ENCODE measurements at places on chromosomes 16 and 17. TPM values are rescaled to one million over a fixed set of nuclear protein-coding genes. Genes with fewer than 3 reads are reported as not detected.
A peak's percentile ranks its signal among the peaks of the same experiment; 100 is the strongest.

The CA7 gene
- not detected for total RNA-seq

DNA sequence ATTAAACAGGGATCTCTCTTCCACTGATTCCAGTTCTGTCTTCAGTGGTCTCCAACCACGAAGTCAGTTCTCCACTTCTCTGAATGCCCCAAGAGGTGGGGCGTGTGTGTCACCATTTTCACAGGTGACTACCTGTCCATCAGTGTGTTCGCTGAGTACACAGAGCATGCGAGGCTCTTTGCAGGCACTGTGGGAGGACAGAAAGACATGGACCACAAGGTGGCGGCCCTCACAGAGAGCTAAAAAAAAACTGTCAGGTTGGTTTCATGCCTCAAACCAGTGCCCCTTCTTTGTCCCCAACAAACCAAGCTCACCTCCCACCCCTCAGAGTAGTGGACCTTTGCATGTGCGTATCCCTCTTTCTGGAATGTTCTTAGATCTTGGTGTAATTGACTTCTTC lies 13.8 kb downstream of the EMP2 start:
- DNase-seq = no peak

GRCh38 chr17:21452377-21453143 lies 76.4 kb downstream of the KCNJ12 start:
- peak; percentile 59 for DNase-seq

DNA sequence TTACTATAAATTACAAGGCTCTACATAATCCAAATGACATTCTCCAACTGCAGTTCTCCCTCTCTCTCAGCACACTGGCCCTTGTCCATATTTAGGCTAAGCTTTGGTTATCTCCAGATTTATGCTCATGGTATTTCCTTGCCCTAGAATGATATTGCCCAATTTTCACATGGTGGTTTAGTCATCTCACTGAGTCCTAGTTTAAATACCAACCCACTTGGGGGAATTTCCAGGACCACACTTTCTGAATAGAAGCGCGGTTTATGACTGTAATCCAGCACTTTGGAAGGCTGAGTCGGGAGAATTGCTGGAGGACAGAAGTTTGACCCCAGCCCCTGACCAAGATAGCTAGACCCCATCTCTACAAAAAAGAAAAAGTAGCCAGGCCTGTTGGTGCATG lies 280.1 kb upstream of the MON1B start:
- DNase-seq = no peak

DNA sequence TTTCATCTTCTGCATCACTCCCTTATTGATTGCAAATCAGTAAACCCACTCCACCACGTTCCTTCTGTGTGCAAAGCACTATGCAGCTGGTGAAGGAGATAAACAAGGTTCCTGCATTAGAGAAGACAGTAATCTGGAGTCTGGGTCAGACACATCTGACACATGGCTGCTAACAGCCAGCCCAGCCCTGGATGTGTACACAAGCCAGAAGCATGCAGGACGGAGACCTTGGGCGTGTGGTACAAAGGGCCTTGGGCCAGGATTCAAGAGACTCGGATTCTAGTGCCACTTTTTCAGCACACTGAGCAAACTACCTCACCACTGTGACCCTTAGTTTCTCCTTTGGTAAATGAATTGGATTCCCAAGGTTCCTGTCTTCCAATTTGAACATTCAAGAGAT lies 86.6 kb upstream of the DNAH9 start:
- DNase-seq = no peak

DNA sequence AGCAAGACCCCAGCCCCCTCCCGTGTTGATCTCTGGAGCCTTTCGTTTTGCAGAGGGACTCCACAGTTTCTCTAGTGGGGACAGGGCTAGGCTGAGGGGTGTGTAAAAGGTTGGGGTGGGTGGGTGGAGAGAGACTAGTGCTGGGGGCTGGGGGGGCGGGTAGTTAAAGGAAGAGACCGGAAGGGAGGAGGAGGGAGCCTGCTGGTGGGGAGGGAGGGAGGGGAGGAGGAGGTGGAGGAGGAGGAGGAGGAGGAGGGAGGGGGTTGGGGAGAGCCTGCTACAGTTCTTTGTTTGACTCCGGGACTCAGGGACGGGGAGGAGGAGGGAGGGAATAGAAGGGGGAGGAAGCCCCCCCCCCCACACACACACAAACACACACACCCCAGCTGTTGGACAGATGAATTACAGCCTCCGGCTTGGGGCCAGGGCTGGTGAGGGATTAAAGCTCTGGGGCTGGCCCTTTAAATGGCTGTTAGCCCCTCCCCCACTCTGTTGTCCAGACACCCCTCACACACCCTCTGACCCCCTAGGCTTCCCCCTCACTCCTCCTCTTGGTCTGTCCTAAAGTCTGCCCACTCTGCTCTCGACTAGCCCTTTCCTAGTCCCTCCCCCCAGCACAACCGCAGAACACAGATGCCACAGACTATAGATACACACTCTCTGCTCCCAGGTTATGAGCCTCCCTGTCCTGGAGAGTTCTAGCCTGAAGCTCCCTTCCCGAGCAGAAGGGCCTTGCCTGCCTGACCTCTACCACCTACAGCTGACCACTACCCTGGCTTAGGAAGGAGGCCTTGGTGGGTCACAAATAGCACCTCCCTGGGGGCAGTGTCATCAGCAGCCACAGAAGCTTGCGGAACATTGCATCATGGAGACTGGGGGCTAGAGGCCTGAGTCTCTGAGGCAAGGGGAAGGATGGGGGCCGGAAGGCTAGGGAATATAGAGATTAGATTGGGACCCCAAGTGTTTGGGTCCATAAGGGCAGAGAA lies 4.4 kb downstream of the KDM6B start:
- DNase-seq = peak; percentile 54

The PIRT gene
- total RNA-seq = not detected

DNA sequence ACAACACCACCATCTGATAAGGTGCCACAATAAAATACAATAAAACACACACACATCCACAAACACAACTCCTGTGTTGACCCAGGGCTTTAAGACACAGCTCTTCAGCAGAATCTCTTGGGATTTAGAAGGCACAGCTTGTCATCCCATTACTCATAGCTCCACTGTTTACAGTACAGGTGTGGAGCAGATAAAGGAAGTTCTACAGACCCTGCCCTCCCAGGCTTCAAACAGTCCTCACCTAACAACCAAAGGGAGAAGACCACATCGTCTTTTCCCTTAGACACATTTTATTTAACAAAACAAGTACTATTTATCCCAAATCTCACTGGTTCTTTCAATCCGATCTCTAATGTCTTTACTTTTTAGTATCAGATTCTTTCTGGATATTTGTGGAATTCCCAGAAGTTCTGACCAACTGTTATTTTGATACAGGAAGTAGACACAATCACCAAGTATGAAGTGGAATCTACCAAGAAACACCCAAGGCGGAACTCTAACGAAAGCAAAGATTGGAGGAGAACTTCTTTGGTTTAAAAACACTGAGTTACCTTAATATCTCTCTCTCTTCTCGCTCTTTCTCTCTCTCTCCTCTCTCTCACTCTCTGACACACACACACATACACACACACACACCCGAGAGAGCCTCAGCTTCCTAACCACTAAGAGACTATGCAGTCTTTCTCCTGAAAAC lies 46.1 kb downstream of the CYTH1 start:
- peak; percentile 58 for DNase-seq

DNA sequence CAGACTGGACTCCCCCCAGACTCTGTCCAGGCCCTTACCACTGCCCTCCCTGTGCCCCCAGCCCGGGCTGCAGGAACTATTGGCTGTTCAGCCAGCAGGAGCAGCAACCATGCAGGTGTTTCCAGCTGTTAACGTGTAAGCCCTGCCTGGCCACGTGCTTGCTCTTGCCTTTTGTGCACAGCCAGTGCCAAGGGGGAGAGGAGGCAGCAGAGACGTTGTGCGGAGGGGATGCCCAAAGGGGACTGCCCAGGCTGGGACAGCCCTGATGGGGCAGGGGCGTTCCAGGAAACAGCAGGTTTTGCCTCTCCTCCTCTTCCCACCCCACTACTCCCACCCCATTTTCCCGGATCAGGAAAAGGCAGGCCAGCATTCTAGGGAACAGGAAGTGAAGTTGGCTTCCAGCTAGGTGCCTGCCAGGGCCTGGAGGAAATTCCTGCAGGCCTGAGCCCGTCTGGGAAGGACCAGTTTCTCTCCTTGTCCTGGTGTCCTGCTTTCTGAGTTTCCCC lies 16.7 kb upstream of the LASP1NB start:
- peak; percentile 75 for DNase-seq

- no peak for DNase-seq
These were observed 271.7 kb upstream of the PSMD7 start for GRCh38 chr16:74024953-74025352.

GRCh38 chr16:4623593-4623992 lies 1.0 kb upstream of the MGRN1 start:
- no peak for DNase-seq

DNA sequence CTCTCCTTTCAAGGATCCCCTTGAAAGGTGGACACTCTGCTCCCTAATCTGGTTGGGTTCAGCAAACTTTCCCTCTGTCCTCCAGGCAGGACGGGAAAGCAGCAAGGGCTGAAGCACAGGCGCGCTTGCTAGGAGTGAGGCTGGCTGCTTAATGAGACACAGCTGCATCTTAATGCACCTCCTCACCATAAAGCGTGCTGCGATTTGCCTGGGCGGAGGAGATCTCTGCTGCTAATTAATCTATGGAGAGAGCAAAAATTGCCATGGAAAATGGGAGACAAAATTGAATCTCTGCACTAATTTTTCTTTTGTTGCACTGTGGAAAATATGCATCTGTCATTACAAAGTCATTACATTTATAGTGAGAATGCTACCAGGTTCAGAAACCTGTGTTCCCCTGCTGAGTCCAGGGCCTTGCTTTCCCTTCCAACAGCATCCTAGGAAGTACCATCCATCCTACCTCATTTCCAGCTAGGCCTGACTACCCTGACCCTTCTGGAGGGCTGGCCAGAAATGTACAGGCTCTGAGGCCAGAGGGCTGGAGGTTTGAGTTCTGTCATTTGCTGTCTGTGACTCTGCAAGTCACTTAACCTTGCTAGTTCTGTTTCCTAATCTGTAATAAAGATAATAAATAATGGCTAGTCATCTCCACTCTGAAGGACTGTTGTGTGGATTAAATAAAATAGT lies 43.5 kb upstream of the BCAR1 start:
- no peak for DNase-seq

GRCh38 chr17:29718446-29719039 lies 95.8 kb upstream of the CORO6 start:
- no peak for DNase-seq

The SCGB1C2 gene
- not detected for total RNA-seq

GRCh38 chr17:8803531-8804420 lies 4.6 kb upstream of the MFSD6L start:
- DNase-seq = no peak

The HSF4 gene
- total RNA-seq = 2.0 TPM

DNA sequence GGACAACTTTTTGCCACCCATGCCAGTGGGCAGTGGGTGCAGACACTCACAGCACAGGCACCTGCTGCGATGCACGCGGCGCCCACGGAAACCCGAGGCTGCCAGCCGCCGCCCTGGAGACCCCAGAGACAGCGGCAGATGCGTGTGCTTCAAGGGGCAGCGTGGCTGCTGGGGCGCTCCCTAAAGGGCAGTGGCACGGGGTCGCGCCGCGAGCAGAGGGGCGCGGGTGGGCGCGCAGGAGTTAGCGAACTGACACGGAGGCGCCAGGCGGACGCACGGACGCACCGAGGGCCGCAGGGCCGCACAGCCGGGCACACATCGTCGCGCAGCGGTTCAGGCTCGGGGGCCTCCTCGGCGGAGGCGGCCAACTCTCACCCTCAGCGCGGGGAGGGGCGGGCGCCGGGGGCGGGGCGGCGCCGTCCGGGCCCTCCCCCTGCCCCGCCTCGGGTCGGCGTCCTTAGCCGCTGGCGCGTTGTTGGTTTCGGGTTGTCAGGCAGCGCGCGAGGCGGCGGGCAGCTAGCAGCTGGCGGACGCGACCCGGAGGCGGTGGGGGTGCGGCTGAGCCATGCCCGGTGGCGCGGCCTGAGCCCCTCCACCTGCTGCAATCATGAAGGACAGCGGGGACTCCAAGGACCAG lies at the start of gene KIF19:
KIF19 (plus strand) TSS at position 484 of the 637 bp plus-strand sequence; CDS start at position 608, 124 bp downstream.
- DNase-seq = peak; percentile 54

DNA sequence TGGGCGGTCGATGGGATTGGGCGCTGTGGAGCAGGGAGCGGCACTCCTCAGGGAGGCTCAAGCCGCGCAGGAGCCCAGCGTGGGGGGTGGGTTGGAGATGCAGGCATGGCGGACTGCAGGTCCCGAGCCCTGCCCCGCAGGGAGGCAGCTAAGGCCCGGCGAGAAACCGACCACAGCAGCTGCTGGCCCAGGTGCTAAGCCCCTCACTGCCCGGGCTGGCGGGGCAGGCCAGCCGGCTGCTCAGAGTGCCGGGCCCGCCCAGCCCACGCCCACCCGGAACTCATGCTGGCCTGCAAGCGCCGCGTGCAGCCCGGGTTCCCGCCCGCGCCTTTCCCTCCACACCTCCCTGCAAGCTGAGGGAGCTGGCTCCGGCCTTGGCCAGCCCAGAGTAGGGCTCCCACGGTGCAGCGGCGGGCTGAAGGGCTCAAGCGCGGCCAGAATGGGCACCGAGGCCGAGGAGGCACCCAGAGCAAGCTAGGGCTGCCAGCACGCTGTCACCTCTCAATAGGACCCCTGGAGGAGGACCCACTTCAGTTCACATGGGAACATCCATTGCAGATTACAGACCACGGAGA lies 20.5 kb upstream of the METTL16 start:
- no peak for DNase-seq

- DNase-seq = peak; percentile 13
These were observed 11.9 kb downstream of the CALCOCO2 start for GRCh38 chr17:48842746-48843145.

The SLC13A5 gene
- not detected for total RNA-seq

- peak; percentile 87 for DNase-seq
These were observed 32.5 kb downstream of the WIPF2 start for GRCh38 chr17:40251576-40251975.

The JUP gene
- total RNA-seq = 416 TPM

- DNase-seq = no peak
These were observed 15.5 kb downstream of the IKZF3 start for GRCh38 chr17:39848600-39848999.

The C16orf54 gene
- total RNA-seq = not detected

- DNase-seq = no peak
These were observed 142.6 kb upstream of the CPHXL start for GRCh38 chr16:75868636-75869632.

- no peak for DNase-seq
These were observed 12.2 kb upstream of the METRNL start for GRCh38 chr17:83067071-83067717.

The FA2H gene
- total RNA-seq = not detected

- DNase-seq = no peak
These were observed 58.6 kb upstream of the TOB1 start for GRCh38 chr17:50924800-50925199.

Data from dermis blood vessel endothelial cell (primary cell).